Stimulated activated CD4-positive, alpha-beta T cell treated with anti-CD3 and anti-CD28 coated beads, Interleukin-12 subunit alpha, Interleukin-12 subunit beta, amount 100 ng/mL, for 4 hours (primary cell): ENCODE measurements at places on chromosomes 4 and X.

GRCh38 chr4:105714071-105714521 lies 5.5 kb downstream of the GSTCD start:
- no peak for DNase-seq

GRCh38 chrX:3940000-3940610 lies 226.7 kb upstream of the PRKX start:
- no peak for DNase-seq

DNA sequence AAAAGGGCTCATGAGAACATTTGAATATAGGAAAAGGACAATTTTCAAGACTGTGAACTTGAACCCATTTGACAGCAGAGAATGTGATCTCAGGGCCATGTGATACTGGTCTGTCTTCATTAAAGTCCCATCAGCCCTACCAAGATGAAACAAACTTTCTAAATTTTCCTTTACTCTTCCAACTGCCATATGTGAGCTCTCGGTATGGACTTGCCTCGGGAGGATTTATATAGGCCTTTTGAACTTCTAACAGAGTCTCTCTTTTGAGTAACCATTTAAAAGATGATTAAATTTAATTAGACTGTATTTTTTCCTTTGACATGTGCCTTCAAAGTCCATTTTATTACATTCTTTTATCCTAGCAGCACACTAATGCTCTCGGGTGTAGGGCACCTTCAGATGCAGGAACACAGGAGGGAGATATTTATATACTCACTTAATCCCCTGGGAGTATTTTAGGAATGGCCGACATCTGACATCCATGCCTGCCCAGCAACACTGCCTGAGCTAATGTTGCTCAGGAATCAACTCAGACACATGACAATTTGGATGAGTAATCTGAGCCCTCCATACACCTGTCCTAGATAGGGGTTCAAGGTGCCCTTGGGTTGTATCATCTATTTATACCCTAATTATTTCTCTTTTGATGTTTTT lies 155.0 kb downstream of the SLC7A11 start:
- DNase-seq, result no peak

DNA sequence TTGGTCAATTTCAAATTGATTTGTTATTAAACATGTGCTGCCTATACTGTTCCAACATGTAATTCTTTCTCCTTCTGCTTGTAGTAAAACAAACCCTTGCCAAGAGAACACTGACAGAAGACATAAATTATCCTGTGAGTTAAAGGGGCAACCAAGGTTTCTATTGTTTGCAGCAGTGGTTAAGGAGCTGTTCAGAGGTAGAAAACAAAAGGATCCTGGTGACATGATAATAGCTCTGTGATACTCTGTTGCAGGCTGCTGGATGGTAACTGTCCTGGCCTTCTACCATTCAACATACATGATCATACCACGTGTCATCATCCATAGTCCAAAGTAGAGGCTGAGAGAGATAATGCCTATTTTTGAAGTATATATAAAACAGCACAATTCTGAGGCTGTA lies 75.8 kb upstream of the F9 start:
- DNase-seq, result no peak

- no peak for DNase-seq
These were observed 314.0 kb downstream of the GBA3 start for GRCh38 chr4:23006756-23007155.

GRCh38 chrX:101550362-101550750 lies at the start of gene ARMCX1:
Gene ARMCX1, plus strand, starts transcription at chrX:101550547. Its CDS starts 2,384 bp downstream, at chrX:101552931.
- DNase-seq, result peak; percentile 13
